ENCODE measurements at places on chromosomes 7 and 10.

DNA sequence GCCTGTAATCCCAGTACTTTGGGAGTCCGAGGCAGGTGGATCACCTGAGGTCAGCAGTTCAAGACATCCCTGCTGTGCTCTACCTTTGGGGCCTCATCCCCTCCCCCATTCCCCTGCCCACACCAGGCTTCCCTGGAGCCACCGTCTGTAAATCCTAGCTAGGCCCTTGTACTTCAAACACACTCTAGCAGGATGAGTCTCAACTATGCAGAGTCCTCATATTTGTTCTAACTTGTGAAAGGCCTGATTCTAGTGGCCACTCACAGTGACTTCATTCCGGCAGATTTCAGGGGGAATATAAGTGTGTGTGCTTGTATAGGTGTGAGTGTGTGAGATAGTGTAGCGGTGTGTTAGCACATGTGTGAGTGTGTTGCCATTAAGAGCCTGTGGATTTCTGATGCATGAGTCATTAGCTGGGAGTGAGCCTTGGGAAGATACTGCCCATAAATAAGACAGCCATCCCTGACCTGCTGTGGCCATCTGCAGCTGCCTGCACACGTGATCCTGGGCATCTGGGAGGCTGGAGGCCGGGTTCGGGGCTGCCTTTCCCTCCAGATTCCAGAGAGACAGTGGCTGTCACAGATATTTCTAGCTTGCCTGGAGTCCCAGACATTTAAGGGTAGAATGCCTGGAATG is 1.7 kb upstream of the NEURL1 start:
- no peak for DNase-seq

DNA sequence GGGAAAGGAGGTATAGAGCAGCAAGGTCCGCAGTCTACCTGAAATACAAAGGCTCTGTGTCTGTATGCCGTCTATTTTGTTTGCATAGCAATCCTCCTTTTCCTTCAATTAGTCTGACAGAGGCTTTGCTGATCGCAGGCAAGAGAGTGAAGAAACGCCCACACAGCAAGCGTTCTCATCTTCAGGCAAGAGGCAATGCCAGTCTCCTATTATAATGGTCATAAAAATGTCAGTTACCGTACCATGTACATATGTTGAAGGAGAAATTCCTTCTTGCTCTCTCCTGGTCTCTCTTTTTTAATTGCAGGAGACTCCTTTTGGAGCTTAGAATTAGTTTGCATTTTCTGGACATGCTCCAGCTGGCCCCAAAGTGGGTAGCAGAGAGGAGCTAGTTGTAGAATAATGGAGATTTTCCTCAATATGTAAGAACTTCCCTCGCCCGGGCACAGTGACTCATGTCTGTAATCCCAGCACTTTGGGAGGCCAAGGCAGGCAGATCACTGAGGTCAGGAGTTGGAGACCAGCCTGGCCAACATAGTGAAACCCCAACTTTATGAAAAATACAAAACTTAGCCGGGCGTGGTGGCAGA is 139.5 kb downstream of the PFKFB3 start:
- DNase-seq: no peak

- DNase-seq: no peak
Observed at GRCh38 chr7:19139706-19140327, 5.4 kb downstream of the FERD3L start.

GRCh38 chr10:92244796-92245195 is 46.1 kb downstream of the CPEB3 start:
- DNase-seq: no peak

DNA sequence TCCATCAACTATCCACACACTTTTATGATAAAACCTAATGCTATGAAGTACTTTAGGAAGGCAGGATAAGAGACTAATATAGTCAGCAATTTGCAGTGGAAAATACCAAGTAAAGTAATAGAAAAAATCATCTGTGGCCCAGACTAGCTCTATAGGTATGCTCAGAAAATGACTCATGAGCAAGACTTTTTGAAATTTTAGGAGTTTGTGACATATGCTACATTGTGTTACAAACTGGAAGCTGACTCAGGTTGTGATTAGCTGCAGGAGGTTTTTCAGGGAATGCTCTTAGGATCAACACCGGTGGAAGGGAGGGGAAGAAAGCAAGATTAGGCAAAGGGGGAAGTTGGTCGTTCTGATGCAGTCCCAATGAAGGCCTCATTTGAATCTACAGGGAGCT is 56.1 kb downstream of the FEZF1 start:
- DNase-seq: no peak

DNA sequence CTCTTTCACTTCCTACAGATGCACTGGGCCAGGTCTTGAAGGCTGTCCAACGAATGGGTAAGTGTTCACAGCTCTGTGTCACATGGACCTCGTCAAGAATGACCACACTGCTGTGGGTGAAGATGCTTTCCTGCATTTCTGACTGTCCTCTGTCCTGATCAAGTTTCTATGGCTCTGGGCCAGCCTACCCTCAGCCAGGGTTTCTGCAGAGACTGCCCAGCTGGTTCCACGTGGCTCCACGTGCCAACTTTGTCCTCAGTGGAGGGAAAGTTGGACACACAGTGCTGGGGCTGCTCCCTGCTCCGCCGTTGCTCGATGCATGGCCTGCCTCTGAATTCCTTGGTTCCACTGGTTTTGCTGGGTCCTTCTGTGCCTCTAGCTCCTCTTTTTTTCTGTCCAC is 152.3 kb downstream of the EGFR start:
- no peak for DNase-seq

GRCh38 chr10:77904100-77904840 is 22.3 kb downstream of the DLG5 start:
- DNase-seq: no peak

DNA sequence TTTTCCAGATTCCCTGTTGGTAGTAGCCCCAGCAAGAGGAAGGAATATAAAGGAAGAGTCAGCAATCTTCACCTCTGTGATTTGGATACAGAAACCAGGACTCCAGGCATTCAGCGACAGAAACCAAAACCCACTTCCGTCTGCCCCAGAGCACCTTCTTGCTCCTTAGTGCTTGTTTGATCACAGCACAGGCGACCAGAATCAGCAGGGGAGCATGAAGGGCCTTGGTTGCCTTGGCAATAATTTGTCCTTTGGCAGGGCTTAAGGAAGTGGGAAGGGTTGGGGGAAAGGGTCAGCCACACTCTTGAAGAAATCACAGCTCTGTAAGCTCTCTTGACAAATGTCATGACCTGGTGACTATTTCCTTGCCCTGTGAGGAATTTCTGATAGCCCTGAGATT is 379.6 kb downstream of the OTUD1 start:
- no peak for DNase-seq

- DNase-seq: no peak
Observed at GRCh38 chr10:72689660-72690059, 2.3 kb upstream of the MCU start.

All from thoracic aorta (tissue), 2 donors.